ENCODE measurements at places on chromosomes 12 and 14. TPM values are rescaled to one million over a fixed set of nuclear protein-coding genes. Genes with fewer than 3 reads are reported as not detected.

DNA sequence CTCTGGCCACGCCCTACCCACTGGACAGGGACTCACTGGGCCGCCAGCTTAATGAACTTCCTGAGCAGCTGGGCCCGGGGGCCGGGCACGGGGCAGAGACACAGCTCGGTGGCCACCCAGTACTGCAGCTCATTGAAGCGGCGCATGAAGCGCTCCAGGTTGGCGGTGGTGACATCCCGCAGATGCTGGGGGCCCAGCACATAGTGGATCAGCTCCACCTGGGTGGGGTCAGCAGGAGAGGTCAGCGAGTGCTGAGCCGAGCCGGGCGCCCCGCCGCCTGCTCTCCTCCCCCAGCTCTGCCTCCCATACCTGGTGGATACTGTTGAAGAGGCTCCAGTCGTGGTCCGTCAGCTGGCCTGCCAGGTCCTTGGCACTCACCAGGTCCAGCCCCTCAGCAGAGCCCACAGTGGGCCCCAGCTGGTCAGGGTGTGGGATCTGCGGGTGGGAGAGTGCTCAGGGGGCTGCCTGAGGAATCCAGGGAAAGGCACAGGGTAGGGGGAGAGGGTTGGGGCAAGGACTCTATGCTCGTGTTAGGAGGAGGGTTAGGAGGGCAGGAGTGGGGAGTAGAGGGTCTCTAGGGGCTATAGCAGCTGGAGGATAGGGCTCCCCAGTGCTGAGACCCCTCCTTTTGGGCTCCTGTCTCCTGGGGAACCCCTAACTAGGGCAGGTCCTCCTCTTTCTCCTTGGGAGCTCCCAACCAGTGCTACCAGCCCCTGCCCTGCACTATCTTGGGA, 15.5 kb upstream of the ENDOU start:
- DNase-seq, result no peak

DNA sequence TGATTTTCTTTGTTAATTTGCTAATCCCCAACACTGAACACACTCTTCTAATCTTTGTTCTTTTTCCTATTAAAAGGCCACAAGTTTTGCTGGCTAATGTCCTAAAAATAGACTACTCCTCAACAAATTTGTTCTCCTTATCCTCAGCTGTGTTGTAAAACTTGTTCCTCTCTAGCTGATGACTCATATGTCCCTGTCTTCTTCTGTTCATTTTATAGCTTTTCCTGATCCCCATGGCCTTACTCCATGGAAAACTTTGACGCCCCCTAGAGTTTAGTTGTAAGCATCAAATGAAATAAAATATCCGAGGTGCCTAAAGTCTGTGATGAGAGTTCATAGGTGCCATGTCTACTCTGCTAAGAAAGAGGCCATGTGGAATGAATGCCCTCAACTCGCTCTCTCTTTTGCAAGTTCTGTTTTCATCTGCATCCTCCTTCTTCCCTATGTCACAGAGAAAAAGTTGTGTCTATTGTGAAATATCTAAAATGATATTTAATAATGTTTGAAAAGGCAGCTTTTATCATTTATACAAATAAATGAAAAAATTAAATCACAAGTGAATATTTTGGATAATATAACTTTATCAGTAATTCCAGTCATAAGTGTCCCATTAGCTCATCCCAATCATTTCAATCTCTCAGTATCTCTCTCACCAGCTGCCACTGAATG, 237.9 kb downstream of the IPO8 start:
- no peak for DNase-seq

DNA sequence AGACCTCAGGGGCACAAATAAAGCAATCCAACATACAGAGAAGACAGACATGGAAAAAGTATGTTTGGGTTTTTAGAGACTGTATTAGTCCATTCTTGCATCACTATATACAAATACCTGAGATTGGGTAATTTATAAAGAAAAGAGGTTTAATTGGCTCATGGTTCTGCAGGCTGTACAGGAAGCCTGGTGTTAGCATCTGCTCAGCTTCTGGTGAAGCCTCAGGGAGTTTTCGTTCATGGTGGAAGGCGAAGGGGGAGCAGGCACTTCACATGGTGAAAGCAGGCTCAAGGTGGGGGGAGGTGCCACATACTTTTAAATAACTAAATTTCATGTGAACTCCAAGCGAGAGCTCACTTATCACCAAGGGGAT, 3.7 kb upstream of the PPP2R5C start:
- no peak for DNase-seq

SLC7A8 gene
- 100 TPM for polyA plus RNA-seq

GRCh38 chr12:28313631-28314030, 123.4 kb downstream of the CCDC91 start:
- no peak for DNase-seq

SERPINA9 gene
- not detected for polyA plus RNA-seq

DNA sequence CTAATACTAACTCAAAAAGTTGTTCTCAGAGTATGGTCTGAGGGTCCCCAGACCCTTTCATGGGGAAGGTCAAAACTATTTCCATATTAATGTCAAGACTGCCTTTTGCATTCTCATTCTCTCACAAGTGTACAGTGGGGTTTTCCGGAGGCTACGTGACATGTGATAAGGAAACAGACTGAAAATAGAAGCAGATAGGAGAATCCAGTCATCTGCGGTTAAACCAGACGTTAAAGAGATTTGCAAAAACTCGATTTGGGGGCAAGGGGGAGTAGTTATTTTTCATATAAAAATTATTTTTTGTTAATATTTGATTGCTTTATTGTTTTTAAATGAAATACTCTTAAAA, 1.0 kb upstream of the NAP1L1 start:
- no peak for DNase-seq

TMEM63C gene
- 1.0 TPM for polyA plus RNA-seq

- no peak for DNase-seq
Observed at GRCh38 chr12:75809746-75810145, 221.8 kb downstream of the PHLDA1 start.

FAIM2 gene
- 6.1 TPM for polyA plus RNA-seq

TCL1A gene
- polyA plus RNA-seq, result 0.84 TPM

DNA sequence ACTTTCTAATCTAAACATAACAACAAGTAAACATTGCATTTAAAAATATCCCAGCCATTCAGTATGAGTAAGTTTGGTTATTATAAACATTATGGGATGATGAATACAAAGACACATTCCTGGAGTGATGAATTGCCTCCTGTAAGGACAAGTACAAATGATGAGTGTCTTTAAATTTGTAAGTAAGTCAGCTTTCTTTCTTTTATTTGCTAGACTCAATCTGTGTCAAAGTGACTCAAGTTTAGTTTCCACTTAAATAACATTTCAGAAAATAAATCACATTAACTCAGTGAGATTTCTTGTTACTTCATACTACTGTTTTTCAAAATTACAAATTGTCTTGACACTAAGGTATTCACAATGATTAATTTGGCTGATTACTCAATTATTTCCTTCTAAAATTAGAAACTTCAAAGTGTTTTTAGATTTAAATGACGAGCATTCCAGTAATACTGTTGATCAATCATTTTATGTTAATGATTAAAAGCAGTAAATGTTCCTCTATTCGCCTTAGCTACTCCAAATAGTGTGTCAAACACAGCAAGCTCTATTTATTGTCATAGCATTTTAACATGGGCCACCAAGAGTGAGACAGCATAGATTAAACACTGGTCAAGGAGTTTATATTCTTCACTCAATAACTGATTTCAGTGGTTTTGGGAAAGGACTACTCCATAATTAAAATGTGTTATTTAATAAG, 658.0 kb upstream of the MDGA2 start:
- no peak for DNase-seq

DNA sequence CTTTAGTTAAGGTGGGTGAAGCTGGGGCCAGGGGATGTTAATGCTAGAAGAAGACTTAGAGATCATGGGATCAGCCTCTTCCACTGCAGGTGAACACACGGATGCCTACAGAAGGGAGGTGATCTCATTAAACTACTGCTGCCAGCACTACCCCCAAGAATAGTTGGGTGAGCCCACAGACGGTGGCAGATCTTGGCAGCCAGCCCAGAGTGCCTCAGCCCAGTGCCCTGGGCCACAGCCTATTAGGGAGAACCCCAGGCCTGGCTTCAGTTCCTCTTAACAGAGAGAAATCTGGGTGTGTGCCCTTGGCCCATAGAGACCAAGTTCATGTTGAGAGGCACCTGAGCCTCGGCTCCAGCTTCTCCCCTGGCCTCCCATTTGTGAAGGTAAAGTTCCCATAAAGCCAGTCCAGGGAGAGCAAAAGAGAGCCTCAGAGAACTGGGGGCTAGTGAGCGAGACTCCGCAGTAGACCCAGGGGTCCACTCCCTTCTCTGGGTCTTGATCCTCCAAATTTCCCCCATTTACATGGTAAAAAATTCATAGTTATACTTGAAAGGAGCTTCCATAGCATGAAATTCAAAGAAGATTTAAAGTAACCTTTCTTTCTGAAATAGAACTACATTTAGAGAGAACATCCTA, 125.0 kb upstream of the CCND2 start:
- no peak for DNase-seq

DNA sequence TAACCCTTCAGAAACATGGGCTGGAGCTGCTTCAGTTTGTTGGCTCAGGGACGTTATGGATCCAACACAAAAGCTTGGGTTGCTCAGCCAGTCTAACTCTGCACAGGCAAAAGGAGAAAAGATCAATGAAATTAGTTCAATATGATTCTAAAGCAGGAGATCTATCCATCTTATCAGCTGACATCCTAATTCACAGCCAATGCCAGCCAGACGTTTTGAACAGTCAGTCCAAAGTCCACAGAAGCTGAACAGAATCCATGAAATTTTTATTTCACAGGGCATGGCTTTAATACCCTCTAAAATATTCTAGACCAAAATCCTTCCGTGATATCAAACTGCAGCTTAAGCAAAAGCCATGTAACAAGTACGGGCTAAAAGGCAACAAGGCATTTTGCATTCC, 13.7 kb downstream of the NRDE2 start:
- no peak for DNase-seq

- no peak for DNase-seq
Observed at GRCh38 chr12:107361970-107362369, 268.6 kb upstream of the CRY1 start.

- no peak for DNase-seq
Observed at GRCh38 chr12:10540776-10541205, 35.1 kb downstream of the EIF2S3B start.

GRCh38 chr14:74417611-74418010, 8.4 kb downstream of the SYNDIG1L start:
- DNase-seq, result no peak

DNA sequence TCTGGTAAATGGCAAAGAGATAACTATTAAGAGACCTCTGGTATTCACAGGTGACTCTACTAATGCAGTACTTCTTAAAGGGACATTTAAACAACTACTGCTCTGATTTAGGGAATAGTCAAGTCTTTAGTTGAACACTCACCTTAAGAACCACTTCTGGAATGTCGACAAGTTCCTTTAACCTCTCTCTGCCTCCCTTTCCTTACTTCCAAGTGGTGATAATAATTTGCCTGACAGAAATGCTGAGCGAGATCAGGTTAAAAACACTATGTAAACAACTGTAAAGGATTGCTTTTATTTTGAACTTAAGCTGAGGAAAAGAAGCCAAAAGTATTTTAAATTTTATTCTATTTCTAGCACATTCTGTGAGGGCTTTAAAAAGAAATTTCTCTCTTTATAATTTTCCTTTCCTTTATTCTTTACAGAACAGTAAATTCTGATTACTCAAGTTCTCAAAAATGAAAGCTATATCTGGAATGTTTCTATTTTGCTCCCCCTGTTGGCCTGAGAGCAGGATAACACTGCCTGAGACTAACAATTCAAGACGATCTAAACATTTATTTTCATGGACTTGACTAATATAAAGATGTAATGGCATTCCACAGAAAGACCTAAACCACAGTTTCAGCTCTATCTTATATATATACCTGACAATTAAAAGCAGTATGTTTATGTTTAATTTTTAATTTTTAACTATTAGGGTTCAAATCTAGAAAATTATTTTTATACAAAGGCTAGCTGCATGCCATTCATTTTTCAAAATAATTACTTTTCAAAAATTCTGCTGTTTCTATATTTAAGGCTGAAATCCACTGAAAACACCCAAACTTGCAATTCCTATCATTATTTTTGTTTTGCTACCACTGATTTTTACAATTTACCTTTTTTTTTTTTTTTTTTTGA, 29.2 kb downstream of the ZCCHC8 start:
- peak; percentile 67 for DNase-seq

DNA sequence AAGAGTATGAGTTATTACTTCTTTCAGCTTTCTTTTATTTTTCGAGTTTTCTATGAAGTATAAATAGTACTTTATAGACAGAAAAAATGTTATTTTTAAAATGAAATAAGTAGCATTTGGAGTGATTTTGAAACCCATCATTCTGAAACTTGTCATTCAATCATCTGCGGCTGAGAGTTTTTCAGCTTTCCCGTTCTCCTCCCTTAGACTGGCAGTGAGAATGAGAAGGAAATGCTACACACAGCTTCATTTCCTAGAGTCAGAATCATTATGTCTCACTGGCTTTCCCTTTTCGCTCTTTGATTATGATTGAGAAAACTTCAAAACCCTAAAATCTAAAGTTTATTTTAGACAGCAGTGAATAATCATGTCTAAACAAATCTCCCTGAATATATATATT, 33.7 kb upstream of the GNPNAT1 start:
- DNase-seq, result no peak

CABP1 gene
- 4.6 TPM for polyA plus RNA-seq

GALNT9 gene
- 8.5 TPM for polyA plus RNA-seq

FANCM gene
- 13.0 TPM for polyA plus RNA-seq

FAM90A1 gene
- 1.1 TPM for polyA plus RNA-seq

DNA sequence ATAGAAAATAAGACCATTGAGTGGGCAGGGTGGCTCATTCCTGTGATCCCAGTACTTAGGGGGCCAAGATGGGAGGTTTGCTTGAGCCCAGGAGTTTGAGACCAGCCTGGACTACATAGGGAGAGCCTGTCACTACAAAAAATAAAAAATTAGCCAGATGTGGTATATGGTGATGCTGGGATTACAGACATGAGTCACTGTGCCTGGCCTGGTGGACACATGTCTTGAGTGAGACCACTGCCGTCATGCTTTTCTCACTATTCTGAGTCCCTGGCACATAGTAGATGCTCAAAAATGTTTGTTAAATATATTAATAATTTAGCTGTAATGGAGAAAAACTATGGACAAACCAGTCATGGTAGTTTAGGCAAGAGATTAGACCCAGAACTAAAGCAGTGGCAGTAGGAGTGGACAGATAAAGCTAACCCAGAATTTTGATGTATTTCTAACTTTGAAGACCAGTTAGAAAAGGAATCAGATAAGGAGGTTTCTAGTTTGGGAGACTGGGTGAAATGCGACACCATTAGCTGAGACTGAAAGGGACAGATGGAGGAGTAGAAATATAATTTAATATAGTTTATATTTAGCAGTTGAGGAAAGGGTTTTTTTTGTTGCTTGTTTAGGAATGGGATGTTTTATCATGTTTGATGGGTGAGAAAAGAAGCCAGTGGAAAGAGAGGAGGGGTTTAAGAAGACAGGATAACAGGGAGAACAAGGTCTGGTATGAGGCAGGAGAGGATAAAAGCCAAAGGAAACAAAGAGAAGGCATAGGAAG, 7.4 kb upstream of the PTGES3 start:
- no peak for DNase-seq

- no peak for DNase-seq
Observed at GRCh38 chr14:97719931-97720330, 922.7 kb downstream of the VRK1 start.

DNA sequence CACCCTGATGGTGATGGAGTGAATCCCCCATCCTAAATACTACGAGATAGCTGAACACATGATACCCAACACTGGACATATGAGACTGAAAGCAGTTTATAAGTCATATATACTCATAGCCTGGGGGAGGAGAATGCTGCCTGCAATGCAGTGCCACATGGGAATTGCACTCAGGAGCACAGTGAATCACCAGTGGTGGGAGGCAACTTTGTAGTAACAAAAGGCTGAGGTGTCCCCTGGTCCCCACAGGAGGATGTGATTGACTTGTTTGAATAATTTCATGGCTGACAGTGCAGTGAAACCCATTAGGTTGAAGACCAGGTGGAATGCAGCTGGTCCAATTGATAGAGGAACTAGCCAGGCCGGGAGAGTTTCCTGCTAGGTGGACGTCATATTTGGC, 20.2 kb downstream of the CCDC38 start:
- DNase-seq, result no peak
